Activated naive CD4-positive, alpha-beta T cell treated with anti-CD3 and anti-CD28 coated beads, Interleukin-2, amount 10 ng/mL, durations not matched to agents 7 days and 5 days (primary cell): ENCODE measurements at places on chromosomes 12 and 14.

- H3K27ac ChIP-seq = no peak overlapping the region
- H3K4me3 ChIP-seq = no peak overlapping the region
Observed at GRCh38 chr14:68039593-68039992, 220.0 kb downstream of the RAD51B start.

GRCh38 chr12:111441107-111441928 is 35.6 kb downstream of the SH2B3 start:
- no peak for DNase-seq
- H3K27me3 ChIP-seq = no peaks in the 10 kb centered on the region
- peaks cover 92% of the 10 kb centered on the region for H3K4me1 ChIP-seq

- no peaks in the 10 kb centered on the region for H3K36me3 ChIP-seq
- DNase-seq = no peak
- H3K27ac ChIP-seq = no peak overlapping the region
- no peak overlapping the region for H3K4me3 ChIP-seq
- peaks cover 37% of the 10 kb centered on the region for H3K27me3 ChIP-seq
Observed at GRCh38 chr12:65728848-65729793, 95.2 kb upstream of the HMGA2 start.

GRCh38 chr14:93732524-93732923 is 55.8 kb downstream of the PRIMA1 start:
- H3K4me1 ChIP-seq = no peaks in the 10 kb centered on the region
- DNase-seq = no peak
- H3K27me3 ChIP-seq = peaks cover 12% of the 10 kb centered on the region
- no peak overlapping the region for H3K27ac ChIP-seq
- H3K36me3 ChIP-seq = no peaks in the 10 kb centered on the region
- no peak overlapping the region for H3K4me3 ChIP-seq

GRCh38 chr12:24853588-24853987 is 95.3 kb downstream of the BCAT1 start:
- no peak overlapping the region for H3K4me3 ChIP-seq
- no peaks in the 10 kb centered on the region for H3K27me3 ChIP-seq
- H3K27ac ChIP-seq = no peak overlapping the region
- H3K36me3 ChIP-seq = no peaks in the 10 kb centered on the region
- no peak for DNase-seq

DNA sequence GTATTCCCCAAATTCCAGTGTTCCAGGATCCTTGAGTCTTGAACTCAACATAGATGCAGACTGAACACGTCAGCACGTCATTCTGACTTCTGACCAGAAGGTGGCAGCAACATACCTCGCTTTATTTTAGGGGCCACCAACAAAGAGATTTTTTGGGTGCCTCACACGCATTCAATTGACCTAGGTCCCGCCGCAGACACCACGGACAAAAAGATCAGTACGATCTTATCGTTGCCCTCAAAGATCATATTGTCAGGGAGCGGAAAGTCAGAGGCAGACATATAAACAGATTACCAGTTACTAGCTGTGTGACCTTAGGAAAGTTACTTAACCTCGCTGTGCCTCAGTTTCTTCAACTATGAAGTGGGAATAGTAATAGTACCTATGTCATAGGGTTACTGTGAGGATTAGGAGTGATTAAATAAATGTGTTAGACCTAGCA is 6.5 kb upstream of the PRPH start:
- peaks cover 2% of the 10 kb centered on the region for H3K4me1 ChIP-seq
- peaks cover 81% of the 10 kb centered on the region for H3K27me3 ChIP-seq
- no peaks in the 10 kb centered on the region for H3K36me3 ChIP-seq
- DNase-seq = peak; percentile 84

GRCh38 chr14:106318700-106319099 is 792.3 kb downstream of the TMEM121 start:
- no peak overlapping the region for H3K27ac ChIP-seq
- H3K4me3 ChIP-seq = no peak overlapping the region
- H3K27me3 ChIP-seq = peaks cover 62% of the 10 kb centered on the region
- no peaks in the 10 kb centered on the region for H3K36me3 ChIP-seq
- peak; percentile 71 for DNase-seq
- H3K4me1 ChIP-seq = no peaks in the 10 kb centered on the region

DNA sequence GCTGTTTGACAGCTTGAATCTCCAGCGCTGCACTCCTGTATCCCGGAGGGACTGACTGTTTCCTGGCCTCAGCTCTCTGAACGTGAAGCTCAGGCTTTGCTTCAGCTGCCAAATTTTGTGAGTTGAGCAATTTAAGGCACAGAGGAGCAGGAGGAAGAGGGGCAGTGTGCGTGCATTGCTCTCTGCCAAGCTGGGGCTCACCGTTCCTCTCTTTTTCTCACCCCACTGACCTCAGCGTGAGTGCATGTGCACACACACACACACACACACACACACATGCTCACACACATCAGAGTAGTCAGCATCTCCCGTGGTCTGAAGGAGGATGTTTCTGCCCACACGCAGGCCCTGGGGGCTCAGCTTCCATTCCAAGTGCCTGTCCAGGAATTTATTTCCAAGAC is 27.8 kb upstream of the BDKRB2 start:
- H3K27me3 ChIP-seq = no peaks in the 10 kb centered on the region
- no peak overlapping the region for H3K27ac ChIP-seq
- no peak overlapping the region for H3K4me3 ChIP-seq
- no peaks in the 10 kb centered on the region for H3K36me3 ChIP-seq
- peaks cover 2% of the 10 kb centered on the region for H3K4me1 ChIP-seq

- H3K36me3 ChIP-seq = peaks cover 20% of the 10 kb centered on the region
- DNase-seq = no peak
- H3K4me1 ChIP-seq = peaks cover 45% of the 10 kb centered on the region
Observed at GRCh38 chr14:68929623-68930307, 49.3 kb downstream of the ACTN1 start.

DNA sequence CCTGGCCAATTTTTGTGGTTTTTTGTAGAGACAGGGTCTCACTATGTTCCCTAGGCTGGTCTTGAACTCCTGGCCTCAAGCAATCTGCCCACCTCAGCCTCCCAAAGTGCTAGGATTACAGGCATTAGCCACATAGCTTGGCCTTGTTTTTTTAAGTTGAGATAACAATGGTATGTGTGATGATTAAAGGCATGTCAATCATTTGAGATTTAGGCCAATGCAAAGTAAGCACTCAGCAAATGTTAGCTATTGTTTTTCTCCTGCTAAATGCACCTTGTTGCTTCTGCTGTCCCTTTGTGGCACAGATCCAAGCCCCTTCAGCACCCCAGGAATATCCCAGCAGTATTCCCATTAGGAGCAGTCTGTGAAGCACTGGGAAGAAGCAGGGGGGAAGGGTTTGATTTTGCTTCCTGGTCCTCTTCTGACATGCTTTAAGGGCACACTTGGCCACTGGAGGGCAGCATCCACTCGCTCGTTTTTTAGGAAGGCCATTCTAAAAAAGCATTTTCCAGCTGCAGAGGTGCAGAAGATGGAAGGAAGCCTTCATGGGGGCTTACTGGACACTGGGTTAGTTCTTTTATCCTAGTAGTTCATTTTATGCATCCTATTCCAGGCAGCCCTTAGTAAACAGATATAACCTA is 70.2 kb upstream of the ZFP36L1 start:
- no peak overlapping the region for H3K4me3 ChIP-seq
- H3K36me3 ChIP-seq = peaks cover 2% of the 10 kb centered on the region
- no peaks in the 10 kb centered on the region for H3K4me1 ChIP-seq
- H3K27me3 ChIP-seq = peaks cover 12% of the 10 kb centered on the region
- peak; percentile 85 for DNase-seq

- H3K36me3 ChIP-seq = no peaks in the 10 kb centered on the region
- no peak overlapping the region for H3K27ac ChIP-seq
- no peak overlapping the region for H3K4me3 ChIP-seq
- H3K27me3 ChIP-seq = peaks cover 49% of the 10 kb centered on the region
- H3K4me1 ChIP-seq = peaks cover 17% of the 10 kb centered on the region
- DNase-seq = no peak
Observed at GRCh38 chr14:99744199-99744872, 48.9 kb upstream of the EML1 start.

DNA sequence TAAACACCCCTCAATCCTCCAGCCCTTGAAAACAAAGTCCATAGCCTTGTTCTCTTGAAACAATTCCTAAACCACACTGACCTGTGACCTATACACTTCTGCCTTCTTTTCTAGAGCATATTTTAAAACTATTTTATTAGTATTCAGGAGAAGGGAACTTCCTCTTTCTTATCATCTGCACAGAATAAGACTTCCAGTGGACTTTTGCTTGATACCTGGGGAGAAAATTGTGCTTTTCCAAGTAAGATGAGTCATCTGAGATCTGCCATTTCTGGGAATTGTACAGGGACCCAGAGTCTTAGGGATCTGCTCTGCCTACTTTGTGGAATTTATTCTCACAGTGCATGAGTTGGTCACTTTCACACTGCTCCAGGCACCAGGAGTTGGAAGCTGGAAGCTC is 10.5 kb upstream of the WNT5B start:
- H3K4me1 ChIP-seq = peaks cover 13% of the 10 kb centered on the region
- peaks cover 53% of the 10 kb centered on the region for H3K27me3 ChIP-seq
- no peaks in the 10 kb centered on the region for H3K36me3 ChIP-seq
- DNase-seq = no peak
- no peak overlapping the region for H3K27ac ChIP-seq

DNA sequence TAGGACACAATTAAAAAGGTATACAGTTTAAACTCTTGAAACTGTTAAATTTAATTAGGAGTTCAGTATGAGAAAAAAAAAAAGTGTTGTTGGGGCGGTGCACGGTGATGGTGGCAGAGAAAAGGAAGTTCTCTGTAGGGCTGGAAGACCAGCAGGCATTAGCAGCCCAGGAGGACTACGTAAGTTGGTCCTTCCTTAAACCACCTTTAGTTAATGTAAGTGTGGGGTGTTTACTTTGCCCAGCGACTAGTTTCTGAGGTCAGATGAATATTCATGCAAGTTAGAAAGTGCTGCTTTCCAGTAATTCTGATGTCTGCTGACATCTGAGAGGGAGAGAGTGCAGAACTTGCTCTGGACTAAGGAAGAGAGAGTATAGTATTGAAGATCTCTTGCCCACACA is 54.9 kb downstream of the NKX2-1 start:
- H3K27ac ChIP-seq = no peak overlapping the region
- H3K4me3 ChIP-seq = no peak overlapping the region
- H3K27me3 ChIP-seq = peaks cover 7% of the 10 kb centered on the region
- DNase-seq = no peak
- H3K36me3 ChIP-seq = no peaks in the 10 kb centered on the region

DNA sequence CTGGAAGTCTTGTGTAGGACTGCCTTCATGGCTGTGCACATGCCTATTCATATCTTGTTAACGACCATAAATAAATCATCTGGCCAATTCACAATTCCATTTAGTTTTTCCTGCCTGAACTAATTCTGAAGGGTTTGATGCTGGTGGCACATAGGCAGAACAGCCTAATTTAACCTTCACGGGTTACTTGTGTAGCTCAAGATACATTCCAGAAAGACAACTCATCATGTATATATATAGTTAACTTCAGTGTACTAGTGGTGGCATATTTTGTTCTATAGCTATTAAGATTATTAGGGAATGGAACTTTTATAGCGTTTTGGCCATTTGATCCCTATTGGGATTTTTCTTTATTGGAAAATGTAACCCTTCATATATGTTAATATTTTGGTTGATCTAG is 31.4 kb downstream of the CFAP54 start:
- no peak for DNase-seq
- no peak overlapping the region for H3K4me3 ChIP-seq
- peaks cover 18% of the 10 kb centered on the region for H3K4me1 ChIP-seq
- no peaks in the 10 kb centered on the region for H3K36me3 ChIP-seq
- H3K27me3 ChIP-seq = peaks cover 10% of the 10 kb centered on the region

DNA sequence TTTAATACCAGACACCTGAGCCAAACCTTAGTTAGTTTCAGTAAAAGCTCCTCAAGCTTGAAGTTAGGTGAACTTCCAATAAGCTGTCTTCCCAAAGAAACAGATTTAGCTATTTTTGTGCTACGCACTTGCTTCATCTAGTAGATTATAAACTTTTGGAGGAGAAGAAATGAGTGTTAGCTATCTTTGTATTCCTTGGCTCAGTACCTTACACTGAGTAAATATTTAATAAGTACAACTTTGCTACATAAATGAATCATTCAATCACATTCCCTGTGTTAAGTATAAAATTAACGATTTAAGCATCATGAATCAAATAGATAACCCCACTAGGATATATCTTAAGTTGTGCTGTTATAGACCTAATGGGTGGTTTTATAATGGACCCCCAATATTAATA is 307.0 kb downstream of the PCNX1 start:
- no peak overlapping the region for H3K27ac ChIP-seq
- peaks cover 17% of the 10 kb centered on the region for H3K27me3 ChIP-seq
- H3K36me3 ChIP-seq = no peaks in the 10 kb centered on the region
- no peak overlapping the region for H3K4me3 ChIP-seq
- no peak for DNase-seq

DNA sequence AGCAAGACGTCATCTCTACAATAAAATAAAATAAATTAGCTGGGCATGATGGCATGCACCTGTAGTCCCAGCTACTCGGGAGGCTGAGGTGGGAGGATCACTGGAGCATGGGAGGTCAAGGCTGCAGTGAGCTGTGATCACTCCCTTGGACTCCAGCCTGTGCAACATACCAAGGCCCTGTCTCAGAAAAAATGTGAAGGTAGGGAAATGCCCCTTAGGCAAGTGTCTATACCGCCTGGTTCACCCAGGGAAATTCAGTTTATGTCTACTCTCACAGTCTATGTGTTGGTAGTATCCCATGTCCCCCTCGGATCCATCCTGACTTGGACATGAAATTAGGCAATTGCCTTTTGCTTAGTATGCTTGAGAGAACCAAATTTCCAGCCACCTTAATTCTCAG is 88.4 kb upstream of the TMEM132C start:
- H3K4me1 ChIP-seq = no peaks in the 10 kb centered on the region
- no peaks in the 10 kb centered on the region for H3K27me3 ChIP-seq
- H3K36me3 ChIP-seq = no peaks in the 10 kb centered on the region
- no peak overlapping the region for H3K4me3 ChIP-seq
- no peak overlapping the region for H3K27ac ChIP-seq
- DNase-seq = no peak

DNA sequence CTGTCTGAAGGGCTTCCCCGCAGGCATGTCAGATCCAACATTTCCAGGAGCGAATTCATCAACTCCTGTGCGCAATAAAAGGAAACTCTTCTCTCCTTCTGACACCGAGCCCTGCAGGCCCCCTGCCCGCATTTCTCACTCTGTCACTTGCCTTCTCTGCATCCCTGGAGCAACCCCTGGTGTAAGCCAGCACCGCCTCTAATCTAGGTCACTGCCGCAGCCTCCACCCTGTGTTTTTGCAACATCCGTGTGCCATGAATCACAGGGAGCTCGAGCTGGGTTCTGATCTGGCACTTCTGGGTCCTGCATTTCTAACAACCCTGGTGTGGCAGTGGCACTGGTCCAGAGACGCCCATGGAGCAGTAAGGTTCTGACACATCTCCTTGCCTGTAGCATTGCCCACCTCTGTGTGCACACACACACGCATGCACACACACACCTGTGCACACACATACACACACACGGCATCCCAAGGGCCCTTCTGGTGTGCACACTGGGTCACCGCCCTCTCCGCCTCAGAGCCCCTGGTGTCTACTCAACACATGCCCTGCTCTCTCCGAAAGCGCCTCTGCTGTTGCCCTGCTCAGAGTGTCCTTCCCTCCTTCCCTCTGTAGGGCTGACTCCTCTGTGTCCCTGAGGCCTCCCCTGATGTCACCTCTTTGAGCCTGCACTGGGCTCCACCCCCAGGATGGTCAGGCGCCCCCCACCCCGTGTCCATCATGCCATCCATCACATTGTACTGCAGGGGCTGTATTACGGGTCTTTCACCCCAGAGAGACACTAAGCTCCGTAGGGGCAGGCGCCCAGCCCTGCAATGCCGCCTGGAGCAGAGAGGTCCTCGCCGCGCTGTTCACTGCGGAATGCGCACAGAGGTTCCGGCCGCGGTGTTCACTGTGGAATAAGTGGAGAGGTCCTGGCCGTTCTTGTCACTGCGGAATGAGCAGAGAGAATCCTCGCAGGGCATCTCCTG is 111.4 kb upstream of the SFSWAP start:
- H3K36me3 ChIP-seq = peaks cover 4% of the 10 kb centered on the region
- no peak overlapping the region for H3K27ac ChIP-seq
- H3K27me3 ChIP-seq = peaks cover 3% of the 10 kb centered on the region
- DNase-seq = no peak
- no peak overlapping the region for H3K4me3 ChIP-seq
